Activated CD4-positive, alpha-beta T cell treated with anti-CD3 and anti-CD28 coated beads, Interleukin-2, amount 10 ng/mL, durations not matched to agents 7 days and 5 days (primary cell): ENCODE measurements at places on chromosomes 1 and 21.

- DNase-seq: no peak
Measured at GRCh38 chr1:31234123-31234708, 5.5 kb downstream of the NKAIN1 start.

DNA sequence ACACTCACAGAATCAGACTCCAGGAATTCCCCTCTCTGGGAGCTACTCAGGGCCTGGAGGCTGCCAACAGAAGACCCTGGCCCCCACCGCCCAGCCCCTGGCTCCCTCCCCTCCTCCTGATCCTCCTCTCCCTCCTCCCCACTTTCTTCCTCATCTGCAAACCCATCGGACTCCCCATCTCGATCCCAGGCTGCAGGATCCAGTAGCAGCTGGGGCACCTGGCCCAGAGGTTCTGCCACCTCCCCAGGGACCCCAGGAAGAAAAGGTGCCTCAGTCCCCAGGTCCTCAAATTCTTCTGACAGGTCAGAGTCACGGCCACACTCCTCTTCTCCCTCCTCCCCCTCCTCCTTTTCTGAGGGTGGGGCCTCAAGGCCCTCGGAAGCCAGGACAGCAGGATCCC, 7.4 kb downstream of the NES start:
- DNase-seq: no peak

DNA sequence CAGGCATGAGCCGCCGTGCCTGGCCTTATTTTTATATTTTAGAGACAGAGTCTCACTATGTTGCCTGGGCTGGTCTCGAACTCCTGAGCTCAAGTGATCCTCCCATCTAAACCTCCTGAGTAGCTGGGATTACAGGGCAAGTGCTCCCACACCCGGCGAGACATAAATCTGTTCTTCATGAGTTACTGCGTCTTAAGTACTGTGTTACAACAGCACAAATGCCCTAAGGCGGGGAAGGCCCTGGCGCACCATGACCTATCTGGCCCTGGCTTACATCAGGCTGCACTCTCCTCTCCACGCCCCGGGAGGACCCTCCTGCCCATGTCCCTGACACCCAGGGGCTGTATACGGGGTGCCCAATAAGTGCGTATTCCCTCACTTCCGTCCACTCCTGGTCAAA, 4.3 kb downstream of the GPR153 start:
- no peak for DNase-seq

DNA sequence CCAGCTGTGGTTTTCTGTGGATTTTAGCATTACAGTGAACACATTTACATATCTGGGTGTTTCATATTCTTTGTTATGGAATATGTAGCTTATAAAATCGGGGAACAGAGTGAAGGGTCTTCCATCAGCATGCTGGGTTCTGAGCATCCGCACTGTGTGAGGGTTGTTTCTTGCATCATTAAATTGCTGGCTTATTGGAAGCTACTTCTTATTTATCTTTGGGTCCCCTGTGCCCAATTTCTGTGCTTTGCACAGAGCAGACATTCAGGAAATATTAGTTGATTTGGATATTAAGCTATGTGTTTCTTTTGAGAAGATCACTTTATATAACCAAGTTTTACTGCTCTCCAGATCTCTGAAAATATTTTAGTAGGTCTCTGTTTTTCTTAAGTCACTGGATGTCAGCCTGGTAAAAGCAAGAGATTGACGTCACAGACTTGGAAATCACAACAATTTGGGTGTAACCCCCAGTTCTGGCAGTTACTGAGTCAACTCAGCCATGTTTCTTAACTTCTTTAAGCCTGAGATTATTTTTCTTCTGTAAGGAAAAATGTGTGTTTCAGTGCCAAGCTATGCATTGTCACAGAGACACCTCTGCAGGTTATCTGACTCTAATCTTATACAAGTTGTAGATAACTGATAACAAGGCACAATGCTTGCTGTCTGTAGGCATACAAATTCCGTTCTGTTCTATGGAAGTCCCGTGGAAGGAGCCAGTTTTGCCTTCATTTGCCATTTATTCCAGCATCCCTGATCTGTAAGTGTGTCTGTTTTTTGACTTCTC, 258.3 kb upstream of the KAZN start:
- no peak for DNase-seq

DNA sequence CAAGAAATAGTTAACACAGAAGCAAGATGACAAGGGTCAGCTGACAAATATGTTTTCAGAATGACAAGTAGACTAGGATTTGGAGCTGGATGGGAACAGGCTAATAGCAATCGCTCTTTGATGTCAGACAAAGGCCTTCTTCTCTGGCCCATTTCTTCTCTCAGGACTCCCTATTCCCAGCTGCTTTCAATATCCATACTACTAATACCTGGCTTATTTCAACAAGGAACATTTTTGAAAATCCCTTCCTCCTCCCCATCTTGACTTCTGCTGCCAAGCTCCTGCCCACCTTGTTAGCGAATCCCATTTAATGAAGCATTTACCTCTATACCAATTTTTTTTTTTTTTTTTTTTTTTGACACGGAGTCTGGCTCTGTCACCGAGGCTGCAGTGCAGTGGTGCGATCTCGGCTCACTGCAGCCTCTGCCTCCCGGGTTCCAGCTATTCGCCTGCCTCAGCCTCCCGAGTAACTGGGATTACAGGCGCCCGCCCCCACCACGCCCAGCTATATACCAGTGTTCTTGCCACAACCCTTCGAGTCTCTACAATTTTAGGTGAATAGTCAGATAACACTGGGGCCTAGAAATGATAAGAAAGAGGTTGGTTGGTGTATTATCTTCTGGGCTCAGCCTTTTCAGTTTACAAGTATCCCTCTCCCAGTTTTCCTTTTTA, 68.4 kb downstream of the MACF1 start:
- no peak for DNase-seq
